ENCODE measurements at places on chromosomes 6 and 20. TPM values are rescaled to one million over a fixed set of nuclear protein-coding genes. Genes with fewer than 3 reads are reported as not detected.

Gene EFCAB8
- not detected for total RNA-seq

Gene PHF20
- total RNA-seq: 26.3 TPM

Gene VSX1
- 1.2 TPM for total RNA-seq

Gene SDHAF4
- total RNA-seq: 3.7 TPM

Gene PPP1R3G
- 1.4 TPM for total RNA-seq

Gene TMEM14B
- 175 TPM for total RNA-seq

Gene GJA1
- 74.7 TPM for total RNA-seq

Gene COL12A1
- total RNA-seq: 5.1 TPM

Gene SLC18B1
- total RNA-seq: 5.1 TPM

Gene CDC40
- 9.1 TPM for total RNA-seq

Gene BEND6
- total RNA-seq: 1.4 TPM

Gene ATP6V1G2
- total RNA-seq: 0.64 TPM

Gene CHMP4B
- 184 TPM for total RNA-seq

Gene CST2
- total RNA-seq: 0.32 TPM

Gene PLA2G7
- 0.06 TPM for total RNA-seq

Gene MPIG6B
- total RNA-seq: not detected

Gene NRN1
- total RNA-seq: 0.74 TPM

Gene LPA
- 0.02 TPM for total RNA-seq

Gene EPB41L1
- 70.8 TPM for total RNA-seq

Gene TINAG
- total RNA-seq: not detected

Gene SERPINB6
- total RNA-seq: 147 TPM

Gene PPP1R16B
- total RNA-seq: 0.12 TPM

Gene ORC3
- 18.7 TPM for total RNA-seq

Gene HLA-DOB
- 0.19 TPM for total RNA-seq

Gene DYNLT2
- 0.62 TPM for total RNA-seq

Gene SLPI
- total RNA-seq: 9.3 TPM

Gene GNMT
- total RNA-seq: 0.10 TPM

Gene ENTPD6
- total RNA-seq: 132 TPM

Gene SIRPG
- total RNA-seq: not detected

Gene CDH26
- 0.14 TPM for total RNA-seq

All from A549 treated with CORT108297 at 1 μM for 4 hours (cell line).